ENCODE measurements at places on chromosomes 11 and 22.

DNA sequence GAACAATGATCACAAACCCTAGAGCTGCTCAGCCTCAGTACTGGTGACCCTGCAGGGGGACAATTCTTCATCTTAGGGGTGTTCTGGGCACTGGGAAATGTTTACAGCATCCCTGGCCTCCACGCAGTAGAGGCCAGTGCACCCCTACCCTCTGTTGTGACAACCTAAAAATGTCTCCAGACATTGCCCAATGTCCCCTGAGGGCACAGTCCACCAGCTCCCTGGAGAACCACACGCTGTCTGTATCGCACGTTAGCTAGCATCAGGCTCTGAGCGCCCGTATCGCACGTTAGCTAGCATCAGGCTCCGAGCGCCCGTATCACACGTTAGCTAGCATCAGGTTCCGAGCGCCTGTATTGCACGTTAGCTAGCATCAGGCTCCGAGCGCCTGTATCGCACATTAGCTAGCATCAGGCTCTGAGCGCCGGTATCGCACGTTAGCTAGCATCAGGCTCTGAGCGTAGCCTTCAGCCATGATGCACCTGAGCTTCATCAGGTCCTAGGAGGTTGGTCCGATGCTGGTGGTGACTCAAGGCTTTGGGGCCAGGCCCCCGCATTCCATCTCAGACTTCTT lies 111.1 kb upstream of the ANO1 start:
- no peak for DNase-seq

- peak; percentile 40 for DNase-seq
Measured at GRCh38 chr11:111446404-111447111, 65.6 kb downstream of the BTG4 start.

- DNase-seq = no peak
Measured at GRCh38 chr11:112656772-112657428, 304.3 kb upstream of the NCAM1 start.

- DNase-seq = no peak
Measured at GRCh38 chr11:69427337-69427736, 54.1 kb upstream of the LINC01488 start.

DNA sequence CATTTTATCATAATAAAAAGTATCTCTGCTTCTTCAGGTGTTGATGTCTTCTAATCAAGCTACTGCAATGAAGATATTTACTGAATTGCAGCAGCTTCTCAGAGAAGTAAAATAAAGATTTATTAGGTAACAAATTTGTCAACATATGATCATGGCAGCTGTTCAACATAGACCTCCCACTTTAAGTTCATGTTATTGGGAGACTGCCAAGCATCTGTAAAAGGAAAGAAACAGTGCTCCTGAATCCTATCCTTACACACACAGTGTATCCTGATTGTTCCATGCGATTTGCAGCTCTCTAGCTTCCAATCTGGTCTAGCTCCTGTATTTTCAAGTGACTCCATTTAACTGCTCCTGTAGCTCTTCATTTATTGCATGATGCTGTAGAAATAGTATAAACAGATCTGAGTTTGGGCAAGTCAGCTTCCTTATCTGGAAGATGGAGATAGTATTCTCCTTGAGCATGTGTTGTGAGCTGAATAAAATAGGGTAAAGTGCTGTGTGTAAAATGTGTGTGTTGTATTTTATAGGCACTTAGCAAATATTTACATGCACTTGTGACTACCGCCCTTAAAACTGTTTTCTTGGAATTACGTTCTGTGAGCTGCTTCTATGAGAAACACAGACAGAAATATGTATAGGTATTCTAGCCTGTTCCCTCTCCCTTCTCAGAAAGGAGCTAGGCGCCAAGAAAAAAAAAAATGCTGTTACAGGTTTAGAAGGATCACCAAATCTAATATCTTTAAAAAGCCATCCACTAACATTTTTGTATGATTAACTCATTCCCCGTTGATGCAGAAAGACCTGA lies 290.6 kb downstream of the JRKL start:
- DNase-seq = no peak

- DNase-seq = peak; percentile 53
Measured at GRCh38 chr11:86176165-86176884, 68.2 kb upstream of the EED start.

- no peak for DNase-seq
Measured at GRCh38 chr11:26742966-26743365, 21.1 kb upstream of the SLC5A12 start.

DNA sequence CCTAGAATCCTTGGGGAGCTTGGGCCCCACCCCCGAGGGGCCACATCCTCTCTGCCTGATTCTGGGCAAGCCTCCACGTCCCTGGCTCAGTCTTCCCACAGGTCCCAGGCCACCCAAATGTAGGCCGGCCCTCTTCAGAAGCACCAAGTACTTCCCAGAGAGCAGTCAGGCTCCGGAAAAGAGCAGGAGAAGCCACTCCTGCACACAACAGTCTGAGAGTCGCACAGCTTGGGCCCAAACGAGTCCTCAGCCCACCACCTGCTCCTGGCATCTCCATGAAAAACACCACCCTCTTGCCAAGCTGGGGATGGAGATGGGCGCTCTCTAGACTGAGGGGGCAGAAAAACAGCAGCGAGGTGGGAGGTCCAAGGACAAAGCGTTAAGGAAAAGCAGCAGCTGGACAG lies 15.4 kb downstream of the EHD1 start:
- no peak for DNase-seq

- DNase-seq = no peak
Measured at GRCh38 chr22:32606181-32606580, 131.6 kb downstream of the FBXO7 start.

DNA sequence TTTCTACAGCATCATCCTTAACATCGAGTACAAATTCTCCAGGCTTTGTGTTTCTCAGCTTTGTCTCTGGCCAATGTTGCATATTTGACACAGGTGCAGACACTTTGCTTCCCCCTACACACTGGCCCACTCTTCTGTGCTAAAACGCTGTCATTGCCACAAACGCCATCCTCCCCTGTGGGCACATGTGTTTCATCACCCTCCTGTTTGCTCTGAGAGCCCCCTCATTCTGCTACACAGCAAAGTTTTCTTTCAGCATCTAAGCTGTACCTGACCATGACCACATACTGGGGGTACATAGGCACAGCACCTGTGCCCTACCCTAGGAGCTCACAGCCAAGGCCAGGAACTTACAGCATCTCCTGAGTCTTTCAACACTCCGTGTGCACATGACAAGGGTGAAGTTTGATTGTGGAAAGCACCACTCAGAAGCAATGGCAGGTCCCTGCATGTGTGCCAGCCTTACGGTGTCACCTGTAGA lies 7.9 kb upstream of the IGLL5 start:
- DNase-seq = no peak

DNA sequence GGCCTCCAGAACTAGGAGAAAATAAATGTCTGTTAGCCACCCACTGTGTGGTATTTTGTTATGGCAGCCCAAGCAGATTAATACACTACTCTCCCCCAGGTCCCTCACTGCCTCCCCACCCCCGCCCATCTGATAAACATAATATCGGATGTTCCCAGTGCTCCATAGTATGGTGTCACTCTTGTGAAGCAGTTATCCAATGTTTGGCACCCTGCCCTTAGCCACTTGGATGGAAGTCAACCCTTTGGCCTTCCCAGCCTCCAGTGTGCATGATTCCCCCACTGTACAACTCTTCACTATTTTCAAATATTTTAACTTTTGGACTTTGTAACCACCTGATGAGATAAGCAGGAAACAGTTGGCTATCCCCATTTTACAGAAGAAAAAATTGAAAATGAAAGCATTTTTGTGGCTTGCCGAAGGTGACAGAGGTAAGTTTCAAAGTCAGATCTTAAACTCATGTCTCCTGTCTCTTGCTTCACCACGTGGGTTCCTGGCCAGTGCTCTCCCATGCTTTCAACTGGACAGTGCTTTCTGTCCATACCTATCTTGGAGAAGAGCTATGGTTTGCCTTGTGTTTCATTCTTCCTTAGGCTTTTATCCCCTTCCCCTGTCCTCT lies 53.2 kb downstream of the ALX4 start:
- DNase-seq = no peak

DNA sequence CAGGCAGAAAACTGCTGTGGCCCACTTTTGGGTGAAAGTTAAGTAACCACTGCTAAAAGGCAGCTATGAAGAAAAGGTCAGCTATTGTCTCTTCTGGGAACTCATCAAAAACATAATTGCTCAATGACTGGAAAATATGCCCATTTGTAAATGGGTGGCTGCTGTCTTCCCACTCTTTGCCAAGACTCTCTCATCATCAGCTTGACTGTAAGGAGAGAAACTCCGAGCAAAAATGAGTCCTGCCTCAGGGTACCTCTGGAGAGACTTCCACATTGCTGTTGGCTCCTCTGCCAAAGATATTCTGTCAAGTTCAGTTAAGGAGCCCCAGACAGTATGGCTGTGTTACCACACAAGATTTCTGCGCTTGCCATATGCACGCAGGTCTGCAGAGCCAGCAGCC lies 138.7 kb downstream of the BBOX1 start:
- no peak for DNase-seq

DNA sequence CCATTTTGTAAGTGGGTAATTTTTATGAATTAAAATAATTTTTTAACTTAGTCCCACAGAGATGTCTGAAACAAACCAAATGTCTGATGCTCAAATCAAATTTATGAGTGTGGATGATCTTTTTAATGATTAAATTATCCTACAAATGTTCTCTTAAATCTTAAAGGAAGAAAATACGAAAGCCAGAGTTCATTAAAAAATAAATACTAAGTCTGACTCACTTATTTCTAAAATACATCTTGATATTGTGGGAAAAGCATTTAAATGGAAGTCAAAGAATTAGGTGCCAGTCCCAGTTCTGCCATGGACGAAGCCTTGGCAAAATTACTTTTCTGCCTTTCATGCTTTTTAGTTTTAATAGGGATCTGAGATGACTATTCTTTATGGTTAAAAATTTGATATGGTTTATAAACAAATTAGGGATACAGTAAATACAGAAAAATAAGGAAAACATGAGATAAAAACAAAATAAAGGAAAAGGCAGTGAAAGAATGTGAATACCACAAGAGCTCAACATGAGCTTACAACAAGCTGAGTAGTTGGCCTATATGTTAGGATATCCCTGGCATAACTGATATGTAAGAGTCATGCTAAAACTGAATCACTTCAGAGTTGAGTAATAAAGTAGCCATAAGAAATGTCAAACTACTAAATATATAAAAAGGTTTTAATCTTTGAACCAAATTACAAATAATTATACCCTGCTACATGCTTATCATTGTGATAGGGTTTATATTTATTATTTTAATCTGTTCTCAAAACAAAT lies 9.2 kb downstream of the CCDC34 start:
- no peak for DNase-seq

DNA sequence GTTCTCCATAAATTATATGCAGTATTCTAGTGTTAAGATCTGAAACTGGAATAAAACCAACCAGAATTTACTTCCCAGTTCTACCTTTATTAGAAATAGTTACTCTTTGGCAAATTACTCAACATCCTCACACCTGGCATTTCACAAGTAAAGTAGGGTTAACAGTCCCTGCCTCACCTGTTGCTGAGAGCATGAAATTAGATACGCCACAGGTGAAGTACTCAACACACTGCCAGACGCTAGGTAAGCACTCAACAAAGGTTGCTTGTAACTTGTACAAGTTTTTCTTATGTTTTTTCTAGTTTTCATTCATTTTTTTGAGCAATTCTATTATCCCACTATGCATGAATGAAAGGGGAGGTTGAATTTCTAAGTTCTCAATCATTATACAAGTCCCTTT lies 267.6 kb upstream of the ARHGAP42 start:
- no peak for DNase-seq

GRCh38 chr22:20247010-20247505 lies 21.1 kb downstream of the RTN4R start:
- DNase-seq = no peak

GRCh38 chr11:72418834-72419560 lies 15.3 kb downstream of the CLPB start:
- no peak for DNase-seq

GRCh38 chr11:76302996-76303395 lies 77.9 kb downstream of the THAP12 start:
- no peak for DNase-seq

DNA sequence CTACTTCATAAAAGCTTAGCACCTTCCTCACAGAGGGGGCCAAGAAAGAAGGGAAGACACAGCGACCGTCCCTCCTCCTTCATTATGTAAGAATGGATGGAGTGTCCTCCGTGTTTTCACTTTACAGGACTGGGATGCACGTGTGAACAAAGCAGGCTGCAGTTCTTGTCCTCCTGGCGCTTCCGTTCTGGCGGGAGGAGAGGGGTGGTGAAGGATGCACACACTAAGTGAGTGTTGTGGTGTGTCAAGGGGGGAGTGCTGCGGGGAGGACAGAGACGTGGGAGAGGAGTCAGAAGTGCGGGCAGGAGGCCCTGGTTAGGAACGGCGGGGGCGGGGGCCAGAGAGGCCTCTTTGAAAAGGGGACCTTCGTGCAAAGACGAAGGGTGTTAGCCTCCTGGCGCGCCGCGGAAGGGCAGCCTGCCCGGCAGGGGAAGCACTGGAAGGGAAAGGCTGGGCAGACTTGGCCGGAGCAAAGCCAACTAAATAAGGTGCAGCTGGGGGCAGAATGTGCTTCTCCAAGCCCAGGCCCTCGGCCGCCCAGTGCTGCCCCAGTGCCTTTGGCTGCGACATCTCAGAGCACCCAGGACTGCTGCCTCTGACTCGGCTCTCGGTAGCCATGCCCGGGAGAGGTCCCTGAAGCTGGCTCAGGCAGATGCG lies 27.0 kb upstream of the IGSF9B start:
- DNase-seq = no peak

- peak; percentile 60 for DNase-seq
Measured at GRCh38 chr22:35352214-35353111, 28.4 kb upstream of the HMOX1 start.

- no peak for DNase-seq
Measured at GRCh38 chr11:111659201-111660115, 57.2 kb downstream of the SIK2 start.

DNA sequence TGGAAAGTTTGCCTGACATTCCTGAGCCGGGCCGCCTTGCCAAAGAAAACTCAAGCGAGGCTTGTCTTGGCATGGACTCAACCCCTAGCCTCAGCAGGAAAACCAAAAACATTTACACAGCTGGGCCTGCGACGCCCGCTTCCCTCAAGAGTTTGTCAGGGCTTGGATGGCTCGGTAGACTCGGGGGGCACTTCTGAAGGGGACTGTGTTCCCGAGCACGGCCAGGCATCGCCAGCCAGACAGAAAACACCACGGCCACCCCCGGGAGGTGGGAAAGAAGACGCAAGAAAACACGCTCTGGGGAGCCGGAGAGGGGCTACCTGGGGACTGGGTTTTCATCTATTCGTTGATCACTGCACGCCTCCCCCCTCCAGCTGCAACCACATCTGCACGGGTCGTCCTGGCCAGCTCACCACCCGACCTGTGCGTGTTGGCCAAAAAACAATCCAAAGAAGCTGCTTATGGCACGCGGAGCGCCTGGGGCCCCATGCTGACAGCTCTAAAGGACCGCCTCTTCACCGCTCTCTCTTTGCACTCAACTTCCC lies 380.7 kb downstream of the MN1 start:
- no peak for DNase-seq

All from stimulated activated CD8-positive, alpha-beta memory T cell treated with anti-CD3 and anti-CD28 coated beads, Interleukin-2, amount 100 ng/mL, for 48 hours (primary cell).